ENCODE measurements at places on chromosomes 16 and 17.

GRCh38 chr16:1825864-1826690, 548 bp downstream of the HAGH start:
- peak; percentile 71 for DNase-seq

DNA sequence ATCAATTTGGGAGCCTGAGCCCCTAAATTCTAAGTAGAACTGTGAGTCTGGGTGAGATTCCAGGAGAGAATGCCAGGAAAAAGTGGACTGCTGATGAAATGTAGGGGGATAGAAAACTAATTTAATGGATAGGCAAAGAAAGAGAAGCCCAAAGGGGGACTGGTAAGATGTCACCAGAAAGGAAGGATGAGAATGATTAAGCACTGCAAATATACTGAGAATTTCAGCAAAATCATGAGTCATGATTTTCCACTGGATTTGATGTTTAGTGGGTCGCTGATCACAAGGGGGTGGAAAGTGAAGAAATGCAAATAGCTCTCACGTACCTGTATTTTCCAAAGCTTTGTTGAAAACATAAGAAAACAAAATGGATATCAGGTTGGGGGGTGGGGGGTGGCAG, 201.8 kb downstream of the SLC39A11 start:
- DNase-seq, result no peak

DNA sequence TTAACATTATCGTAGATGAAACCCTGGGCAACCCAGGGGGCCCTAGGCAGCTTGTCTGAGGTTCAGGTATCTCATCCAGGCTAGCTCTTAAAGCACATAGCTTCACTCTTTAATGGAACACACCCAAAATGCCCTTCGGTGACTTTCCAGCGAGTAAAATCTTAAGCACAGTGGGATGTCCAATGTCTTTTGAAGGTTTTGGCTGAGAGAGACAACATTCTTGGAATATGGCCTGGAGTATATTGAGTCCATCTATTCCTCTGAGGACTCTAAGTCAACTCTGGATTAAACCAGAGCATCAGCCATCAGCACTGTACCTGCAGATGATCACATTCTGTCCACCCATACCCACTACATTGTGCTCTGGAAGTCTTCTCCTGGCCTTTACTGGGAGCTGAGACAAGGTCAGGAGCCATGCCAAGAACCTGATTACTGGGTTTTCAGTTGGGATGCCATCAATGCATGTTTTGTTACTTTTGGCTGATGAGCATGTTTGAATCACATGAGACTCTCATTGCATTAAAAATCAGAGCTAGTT, 63.4 kb upstream of the CDH11 start:
- DNase-seq, result no peak

- DNase-seq, result no peak
Observed at GRCh38 chr17:17467016-17467415, 9.8 kb upstream of the MED9 start.

DNA sequence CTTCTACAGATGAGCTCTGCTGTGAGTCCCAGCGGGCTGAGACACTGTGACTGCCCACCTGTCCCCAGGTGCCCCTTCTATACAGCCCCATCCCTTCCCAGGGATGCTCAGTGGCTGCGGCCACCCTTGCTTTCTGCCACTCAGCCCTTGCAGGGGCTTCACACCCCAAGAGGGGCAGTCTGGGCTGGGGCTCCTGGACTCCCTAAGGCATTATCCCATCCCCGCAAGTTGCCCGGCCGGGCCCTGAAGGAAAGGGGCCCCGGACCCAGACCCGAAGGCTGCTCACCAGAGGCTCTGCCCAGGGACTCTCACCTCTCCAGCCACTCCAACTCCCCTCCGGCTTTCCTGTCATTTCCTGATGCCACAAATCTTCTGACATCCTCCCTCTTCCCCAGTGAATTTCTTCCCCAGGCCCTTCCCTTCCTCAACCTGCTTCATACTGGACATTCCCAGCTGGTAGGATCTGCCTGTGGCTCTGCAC, 88.5 kb upstream of the TOB1 start:
- no peak for DNase-seq

- no peak for DNase-seq
Observed at GRCh38 chr17:37182786-37183465, 192.9 kb upstream of the C17orf78 start.

DNA sequence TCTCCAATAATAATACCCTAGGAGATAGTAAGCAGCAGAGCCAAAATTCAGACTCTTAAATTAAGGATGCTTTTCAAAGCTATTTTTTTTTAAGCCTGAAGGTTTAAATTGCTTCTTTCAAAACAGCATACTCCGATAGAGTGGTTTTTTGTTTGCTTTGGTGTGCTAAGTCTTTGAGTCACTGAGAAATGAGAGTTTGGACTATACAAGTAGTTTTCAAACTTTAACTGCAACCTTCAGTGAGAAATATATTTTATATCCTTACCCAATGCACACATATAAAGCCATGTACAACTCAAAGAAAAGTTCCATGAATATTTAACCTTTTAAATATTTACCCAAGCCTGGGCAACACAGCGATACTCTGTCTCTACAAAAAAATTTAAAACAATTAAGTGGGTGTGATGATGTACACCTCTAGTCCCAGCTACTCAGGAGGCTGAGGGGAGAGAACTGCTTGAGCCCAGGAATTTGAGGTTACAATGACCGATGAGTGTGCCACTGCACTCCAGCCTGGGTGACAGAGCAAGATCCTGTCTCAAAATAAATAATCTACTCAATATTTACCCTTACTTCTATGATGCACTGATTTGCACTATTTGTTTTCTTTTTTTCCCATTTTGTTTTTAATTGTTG, 19.2 kb downstream of the DCUN1D3 start:
- no peak for DNase-seq

- DNase-seq, result no peak
Observed at GRCh38 chr16:71504901-71505300, 15.8 kb upstream of the ZNF19 start.

DNA sequence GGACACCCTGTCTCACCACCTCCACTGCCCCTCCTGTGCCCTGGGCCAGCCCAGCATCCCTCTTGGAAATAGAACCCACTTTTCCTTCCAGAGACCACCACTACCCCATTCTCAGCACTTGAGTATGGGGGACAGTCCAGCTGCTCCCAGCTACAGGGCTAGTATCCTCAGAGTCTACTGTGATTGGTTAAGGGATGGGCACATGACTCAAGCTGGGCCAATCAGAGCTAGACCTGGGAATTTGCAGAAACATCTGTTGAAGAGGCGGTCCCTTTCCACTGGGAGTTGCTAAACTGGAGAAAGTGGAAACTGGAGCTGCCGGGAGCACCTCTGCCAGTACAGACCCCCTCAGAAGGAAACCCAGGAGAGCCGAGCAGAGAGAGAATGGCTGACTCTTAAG, 156.6 kb downstream of the GSG1L start:
- no peak for DNase-seq

GRCh38 chr16:84851192-84852127, 31.7 kb downstream of the CRISPLD2 start:
- no peak for DNase-seq

GRCh38 chr17:27207073-27207513, 86.8 kb upstream of the WSB1 start:
- no peak for DNase-seq

All from NCI-H526 (cell line).